Fibroblast of the aortic adventitia (primary cell): ENCODE measurements at places on chromosomes 6 and 20. TPM values are rescaled to one million over a fixed set of nuclear protein-coding genes. Genes with fewer than 3 reads are reported as not detected.

The COL21A1 gene
- 29.0 and 29.5 TPM in 2 replicates for total RNA-seq

The COL19A1 gene
- total RNA-seq = under 0.01 and 0.09 TPM in 2 replicates

The WFDC12 gene
- not detected in 2 replicates for total RNA-seq

The KHDC3L gene
- not detected in 2 replicates for total RNA-seq

GRCh38 chr6:57198926-57199636, 23.0 kb downstream of the RAB23 start:
- DNase-seq = peak; percentile 34

- no peak for DNase-seq
These were observed 59.5 kb downstream of the FYN start for GRCh38 chr6:111813677-111814310.

DNA sequence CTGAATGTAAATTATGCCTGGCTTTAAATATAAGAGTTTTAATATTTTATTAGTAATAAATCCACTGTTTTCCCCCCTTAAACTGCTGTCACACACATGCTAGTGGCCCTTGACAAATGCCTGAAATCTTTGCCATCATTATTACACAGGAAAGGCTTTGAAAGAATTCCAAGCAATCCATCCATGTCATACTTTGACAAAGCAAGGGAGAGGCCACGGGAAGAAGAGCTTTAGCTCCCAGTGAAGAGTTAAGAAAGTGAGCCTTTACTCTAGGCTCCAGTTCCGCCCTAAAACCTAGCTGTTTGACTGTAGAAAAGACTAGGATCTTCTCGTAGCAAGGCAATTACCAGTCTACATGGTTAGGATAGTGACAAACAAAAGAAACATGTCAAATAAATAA, 147.9 kb downstream of the GMDS start:
- no peak for DNase-seq

DNA sequence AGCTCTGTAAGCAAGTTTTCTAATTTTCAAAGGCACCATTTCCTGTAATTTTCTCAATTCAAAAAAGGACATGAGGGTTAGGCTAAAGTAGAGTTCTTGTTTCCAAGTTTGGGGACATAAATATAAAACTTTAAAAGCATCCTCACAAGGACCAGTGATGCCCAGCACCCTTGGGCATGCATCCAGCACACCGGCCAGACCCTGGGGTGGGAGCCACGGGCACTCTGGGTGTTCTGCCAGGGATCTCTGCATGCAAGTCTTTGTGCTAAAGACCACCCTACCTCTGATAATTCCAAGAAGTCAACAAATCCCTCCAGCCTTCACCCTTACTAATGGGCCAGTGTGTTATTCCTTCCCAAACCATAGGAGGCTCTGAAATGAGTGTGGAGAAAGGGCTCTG, 46.5 kb downstream of the PLCG1 start:
- no peak for DNase-seq

DNA sequence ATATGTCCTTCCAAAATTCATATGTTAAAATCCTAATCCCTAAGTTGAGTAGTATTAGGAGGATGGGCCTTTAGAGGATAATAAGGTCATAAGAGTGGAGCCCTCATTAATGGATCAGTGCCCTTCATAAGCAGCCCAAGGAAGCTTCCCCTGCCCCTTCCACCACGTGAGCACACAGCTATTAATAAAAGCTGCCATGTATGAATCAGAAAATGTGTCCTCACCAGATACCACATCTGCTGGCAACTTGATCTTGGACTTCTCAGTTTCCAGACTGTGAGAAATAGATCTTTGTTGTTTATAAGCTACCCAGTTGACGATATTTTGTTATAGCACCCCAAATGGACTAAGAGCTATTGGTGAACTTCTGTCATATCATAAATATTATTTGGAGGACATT, 207.7 kb upstream of the HDDC2 start:
- DNase-seq = no peak

- no peak for DNase-seq
These were observed 1.1 kb upstream of the MMP24OS start for GRCh38 chr20:35279040-35279439.

GRCh38 chr6:86941461-86941860, 4.1 kb downstream of the HTR1E start:
- DNase-seq = no peak

DNA sequence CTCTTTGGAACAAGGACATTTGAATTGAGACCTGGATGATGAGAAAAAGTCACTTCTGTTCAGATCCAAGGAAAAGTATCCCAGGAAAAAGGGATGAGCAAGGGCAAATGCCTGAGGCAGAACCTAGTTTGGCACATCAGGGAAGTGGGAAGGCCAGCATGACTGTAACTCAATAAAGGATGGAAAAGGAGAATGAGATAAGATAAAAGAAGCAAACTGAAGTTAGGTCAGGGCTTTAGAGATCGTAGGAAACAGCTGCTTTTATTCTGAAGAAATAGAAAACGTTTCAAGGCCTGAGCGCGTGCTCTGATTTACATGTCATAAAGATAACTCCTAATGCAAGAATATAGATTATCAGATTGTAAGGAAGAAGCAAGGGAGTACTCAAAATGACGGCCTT, 450.0 kb downstream of the FRK start:
- no peak for DNase-seq

GRCh38 chr6:52522151-52522626, 54.7 kb downstream of the TRAM2 start:
- peak; percentile 90 for DNase-seq

- DNase-seq = peak; percentile 66
These were observed 541 bp downstream of the SNX21 start for GRCh38 chr20:45833883-45834796.

DNA sequence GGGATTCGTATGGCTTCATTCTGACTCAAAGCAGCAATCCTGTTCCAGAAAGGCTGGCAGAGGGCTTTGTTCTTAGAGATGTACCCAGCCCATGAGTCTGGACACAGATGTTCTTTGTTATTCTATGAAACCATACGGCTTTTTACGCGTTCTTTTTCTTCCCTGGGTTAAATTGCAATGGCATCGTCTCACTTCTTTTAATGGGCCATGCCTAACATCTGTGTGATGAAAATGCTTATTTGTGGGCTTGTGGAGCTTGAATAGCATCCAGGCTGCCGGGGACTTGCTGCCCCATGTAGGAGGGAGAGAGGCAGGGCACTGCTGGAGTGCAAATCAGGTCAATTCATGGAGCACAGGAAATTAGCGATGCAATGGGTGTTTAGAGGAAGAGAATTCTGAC, 19.4 kb downstream of the FAM50B start:
- no peak for DNase-seq

- no peak for DNase-seq
These were observed 309.0 kb upstream of the PTCHD4 start for GRCh38 chr6:48419992-48420391.
